ENCODE measurements at places on chromosomes 3 and 15.

DNA sequence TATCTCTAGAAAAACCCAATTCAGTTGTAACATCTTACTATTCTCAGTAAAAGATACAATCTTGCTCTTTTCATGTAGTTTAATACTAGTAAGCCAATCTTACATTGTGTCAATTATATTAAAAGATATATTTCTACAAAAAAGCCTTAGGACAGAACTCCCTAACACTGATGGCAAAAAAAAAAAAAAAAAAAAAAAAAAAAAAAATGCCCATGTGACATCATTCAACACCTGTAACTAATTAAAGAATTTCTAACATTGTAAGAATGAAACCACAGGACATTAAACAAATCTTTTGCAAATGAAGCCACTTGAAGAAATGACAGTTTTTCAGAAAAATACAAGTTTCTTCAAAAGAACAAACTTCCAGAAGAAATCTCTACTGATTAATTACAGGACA is 119.8 kb downstream of the SUCLG2 start:
- no peak for DNase-seq

GRCh38 chr3:15531346-15531745 is 9.8 kb upstream of the COLQ start:
- no peak for DNase-seq

GRCh38 chr15:58378241-58379085 is 53.3 kb upstream of the LIPC start:
- no peak for DNase-seq

- no peak for DNase-seq
Observed at GRCh38 chr3:134710313-134710680, 59.5 kb upstream of the KY start.

DNA sequence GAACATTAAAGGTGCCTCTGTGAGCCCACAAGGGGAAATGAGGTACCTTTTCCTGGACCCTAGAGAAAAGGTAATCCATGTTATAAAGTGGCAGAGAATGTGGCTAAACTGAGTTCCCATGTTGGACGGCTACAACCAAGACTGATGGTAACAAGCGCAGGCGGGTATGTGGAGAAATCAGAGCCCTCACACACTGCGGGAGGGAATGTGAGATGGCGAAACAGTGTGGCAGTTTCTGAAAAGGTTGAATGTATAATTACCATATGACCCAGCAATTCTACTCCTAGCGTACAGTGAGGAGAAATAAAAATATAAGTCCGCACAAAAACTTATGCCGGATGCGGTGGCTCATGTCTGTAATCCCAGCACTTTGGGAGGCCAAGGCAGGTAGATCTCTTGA is 24.1 kb upstream of the SHISA5 start:
- DNase-seq, result no peak

- DNase-seq, result peak; percentile 31
Observed at GRCh38 chr15:26891448-26892181, 24.8 kb downstream of the GABRA5 start.

DNA sequence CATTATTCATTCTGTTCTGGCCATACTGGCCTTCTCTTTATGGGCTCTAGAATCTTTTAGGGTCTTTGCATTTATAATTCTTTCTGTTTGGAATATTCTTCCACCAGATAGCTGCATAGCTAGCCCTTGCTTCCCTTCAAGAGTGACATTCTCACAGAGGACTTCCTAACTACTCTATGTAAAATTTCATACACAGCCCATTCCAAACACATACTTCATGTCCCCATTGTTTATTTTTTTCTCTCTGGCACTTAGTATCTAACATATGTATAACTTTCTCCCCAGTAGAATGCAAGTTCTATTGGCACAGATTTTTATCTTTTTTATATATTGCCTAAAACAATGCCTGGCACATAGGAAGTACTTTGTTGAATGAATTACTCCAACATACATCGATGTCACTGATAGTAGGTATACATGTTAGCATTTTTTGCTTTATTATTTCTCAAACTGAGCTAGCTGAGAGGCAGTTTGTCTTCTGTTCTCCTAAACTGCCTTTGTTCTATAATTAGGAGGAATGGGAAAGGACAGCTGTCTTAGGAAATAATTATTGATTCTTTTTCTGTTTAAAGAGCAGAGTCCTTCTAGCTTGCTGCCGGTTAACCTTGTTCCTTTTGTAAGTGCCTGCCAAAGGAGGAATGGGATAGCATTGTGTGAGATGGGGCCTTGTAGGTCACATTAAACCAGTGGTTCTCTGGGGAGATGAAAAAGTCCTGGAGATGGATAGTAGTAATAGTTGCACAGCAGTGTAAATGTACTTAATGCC is 7.9 kb downstream of the FAM162A start:
- DNase-seq, result no peak

GRCh38 chr15:64842986-64843561 is 1.4 kb downstream of the PLEKHO2 start:
- DNase-seq, result no peak

GRCh38 chr15:71508081-71508682 is 302.2 kb upstream of the NR2E3 start:
- DNase-seq, result no peak

GRCh38 chr3:38805765-38806386 is 10.1 kb downstream of the SCN10A start:
- DNase-seq, result peak; percentile 21

GRCh38 chr15:92882697-92883162 is 17.4 kb upstream of the CHD2 start:
- no peak for DNase-seq

DNA sequence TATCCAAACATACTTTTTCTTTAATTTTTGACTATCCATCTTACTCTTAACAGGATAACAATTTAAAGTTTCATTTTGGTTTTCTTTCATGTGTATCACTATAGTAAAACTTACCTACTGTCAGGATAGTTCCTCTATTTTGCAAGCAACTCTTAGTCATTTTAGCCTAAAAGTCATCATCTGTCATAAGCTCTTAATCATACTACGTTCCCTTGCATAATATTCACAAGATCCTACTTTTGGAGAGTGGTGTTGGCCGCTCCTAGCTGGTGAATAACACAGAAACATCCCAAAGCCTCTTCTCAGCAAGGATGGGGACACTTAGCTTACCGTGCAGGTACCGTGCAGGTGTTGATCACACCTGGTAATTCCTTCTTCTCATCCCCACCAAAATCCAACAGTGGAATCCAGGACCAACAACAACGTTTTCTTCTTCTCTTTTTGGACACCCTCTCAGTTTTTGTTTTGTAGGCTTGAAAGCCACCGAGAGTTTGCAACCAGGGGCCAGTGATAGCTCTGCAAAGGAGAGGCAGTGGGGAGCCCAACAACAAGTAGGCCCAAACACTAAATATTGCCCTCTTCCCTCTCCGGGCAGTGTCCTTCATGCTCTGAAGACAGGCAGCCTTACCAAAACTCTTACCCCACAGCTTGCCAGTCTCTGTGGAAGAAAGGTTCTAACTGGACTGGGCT is 433 bp downstream of the FILIP1L start:
- no peak for DNase-seq

DNA sequence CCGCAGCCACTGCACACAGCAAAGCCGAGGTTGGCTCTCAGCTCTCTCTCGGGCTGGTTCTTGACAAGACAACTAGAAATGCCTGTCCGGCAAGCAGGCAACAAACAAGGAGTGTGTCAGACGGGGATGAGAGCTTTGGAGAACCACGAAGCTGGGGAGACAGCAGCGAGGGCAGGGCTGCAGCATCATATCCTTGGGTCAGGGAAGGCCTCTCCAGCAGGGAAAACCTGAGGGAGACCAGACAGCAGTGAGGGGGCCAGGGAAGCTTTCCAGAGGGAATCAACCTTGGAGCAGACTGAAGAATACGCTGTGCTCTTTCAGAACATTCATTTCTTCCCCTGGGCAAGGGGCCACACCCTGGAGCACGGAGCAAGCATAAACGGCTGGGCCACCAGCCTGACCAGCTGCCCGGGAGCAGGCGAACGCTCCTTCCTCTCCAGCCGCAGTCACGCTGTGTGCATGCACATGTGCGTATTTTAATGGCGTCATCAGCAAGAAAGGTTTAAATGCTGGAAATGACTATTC is 58.7 kb downstream of the CHSY1 start:
- peak; percentile 67 for DNase-seq

- DNase-seq, result no peak
Observed at GRCh38 chr3:65671004-65671403, 367.7 kb downstream of the MAGI1 start.

DNA sequence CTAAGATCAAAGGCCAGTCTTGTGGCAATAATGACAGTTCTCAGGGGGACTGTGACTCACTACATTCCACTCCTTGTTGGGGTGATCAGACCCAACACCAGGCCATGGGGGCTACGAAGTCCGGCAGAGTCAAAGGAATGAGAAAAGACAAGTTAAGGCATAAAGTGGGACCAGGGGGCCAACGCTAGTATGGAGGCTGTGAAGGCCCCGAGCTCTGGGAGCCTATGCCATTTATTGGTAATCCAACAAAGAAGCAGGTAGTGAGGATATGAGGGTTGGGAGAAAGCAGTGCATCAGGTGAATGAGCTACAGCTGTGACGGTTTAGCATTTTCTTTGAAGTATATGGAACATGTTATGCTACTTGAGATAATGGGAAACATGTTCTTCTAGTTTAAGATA is 104.4 kb upstream of the C2CD4B start:
- DNase-seq, result no peak

All from skeletal muscle cell (primary cell).